ENCODE measurements at places on chromosomes 16 and 17.
A peak's percentile ranks its signal among the peaks of the same experiment; 100 is the strongest.

- no peak for DNase-seq
These were observed 12.0 kb upstream of the BRIP1 start for GRCh38 chr17:61875285-61875684.

- no peak for DNase-seq
These were observed 154.5 kb downstream of the PARN start for GRCh38 chr16:14475370-14476139.

DNA sequence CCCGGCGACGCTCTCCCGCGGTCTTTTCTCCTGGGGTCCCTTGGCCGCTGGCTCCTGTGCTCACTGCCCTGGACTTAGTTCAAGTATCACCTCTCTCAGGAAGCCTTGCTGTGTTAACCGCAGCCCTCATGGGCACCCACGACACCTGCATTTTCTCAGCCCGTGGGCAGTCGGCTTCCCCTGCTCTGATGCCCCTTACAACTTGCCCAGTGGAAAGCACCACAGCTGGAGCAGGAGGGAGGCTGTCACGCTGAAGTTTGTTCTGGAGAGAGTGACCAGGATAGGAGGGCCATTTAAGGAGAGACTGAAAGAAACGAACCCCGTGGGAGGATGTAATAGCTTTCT, 395 bp downstream of the STXBP4 start:
- peak; percentile 39 for DNase-seq

GRCh38 chr16:3131755-3132377, 3.0 kb upstream of the ZNF213 start:
- peak; percentile 38 for DNase-seq

DNA sequence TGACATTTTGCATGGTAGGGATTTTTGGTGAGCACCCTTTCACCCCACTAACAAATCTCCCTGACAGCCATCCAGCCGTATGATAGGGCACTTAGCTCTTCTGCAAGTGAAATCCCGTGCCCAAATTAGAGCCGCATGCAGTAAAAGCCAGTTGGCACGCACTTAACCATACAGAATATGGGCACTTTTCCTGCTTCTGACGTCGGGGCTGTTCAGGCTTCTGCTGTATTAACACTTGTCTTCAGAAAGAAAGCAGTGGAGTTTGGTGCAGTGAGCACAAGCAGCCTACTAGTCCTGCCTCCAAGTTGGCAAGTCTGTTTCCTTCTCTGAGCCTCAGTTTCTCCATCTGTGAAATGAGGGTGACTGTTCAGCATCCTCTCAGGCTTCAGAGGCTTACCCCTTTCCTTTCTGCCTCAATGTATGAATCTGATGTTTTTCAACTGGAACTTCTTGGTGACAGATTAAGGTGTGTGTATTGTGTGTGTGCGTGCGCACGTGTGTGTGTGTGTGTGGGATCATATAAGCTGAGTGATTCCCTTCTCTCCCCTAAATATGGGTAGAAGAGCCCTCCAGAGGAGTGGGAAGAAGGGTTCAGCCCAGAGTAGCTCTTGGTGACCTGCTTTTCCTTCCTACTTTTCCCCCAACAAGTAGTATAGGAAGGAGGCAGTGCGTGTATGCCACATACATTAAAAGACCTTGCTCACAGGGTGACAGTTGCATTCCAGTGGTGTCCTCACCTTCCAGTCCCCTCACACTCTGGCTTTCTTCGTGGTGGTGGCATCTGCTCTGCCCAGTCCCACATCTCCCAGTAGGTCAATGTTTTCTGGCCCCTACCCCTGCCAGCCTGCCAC, 19.0 kb downstream of the IGF2BP1 start:
- no peak for DNase-seq

DNA sequence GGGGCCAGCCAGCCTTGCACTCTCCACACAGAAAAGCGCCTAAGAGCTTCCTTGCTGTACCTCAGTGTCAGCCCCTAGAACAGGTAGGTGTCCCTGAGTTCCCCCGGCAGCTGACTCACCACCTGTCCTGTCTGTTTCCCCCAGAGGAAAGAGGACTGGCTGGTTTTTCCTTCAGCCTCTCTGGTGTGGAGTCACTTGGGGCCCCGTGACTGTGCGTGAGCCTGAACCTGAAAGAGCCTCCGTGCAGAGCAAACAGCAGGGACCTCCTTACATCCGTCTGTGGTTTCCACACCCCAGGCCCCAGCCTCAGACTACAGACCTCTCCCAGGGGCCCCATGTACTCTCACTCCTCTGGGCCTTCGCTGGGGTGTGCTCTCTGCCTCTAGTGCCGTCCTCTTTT, 87.8 kb downstream of the GNAO1 start:
- DNase-seq, result no peak

DNA sequence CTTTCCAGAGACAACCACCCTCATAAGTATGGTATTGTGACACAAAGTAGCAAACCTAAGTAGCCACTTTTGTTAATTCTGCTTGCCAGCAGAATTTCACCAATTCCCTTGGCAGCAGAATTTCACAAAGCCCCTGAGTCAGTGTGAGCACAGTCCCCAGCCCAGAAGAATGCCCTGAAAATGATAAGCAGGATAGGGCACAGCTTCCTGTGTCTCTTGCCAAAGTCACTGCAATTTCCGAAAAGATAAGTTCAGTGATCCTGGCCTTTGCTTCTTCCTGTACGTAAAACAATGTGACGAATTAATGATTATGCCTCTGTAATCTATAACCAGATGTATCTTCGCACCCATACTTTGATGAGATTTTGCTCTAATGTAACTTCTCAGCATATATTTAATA, 16.0 kb upstream of the WIPF2 start:
- no peak for DNase-seq

DNA sequence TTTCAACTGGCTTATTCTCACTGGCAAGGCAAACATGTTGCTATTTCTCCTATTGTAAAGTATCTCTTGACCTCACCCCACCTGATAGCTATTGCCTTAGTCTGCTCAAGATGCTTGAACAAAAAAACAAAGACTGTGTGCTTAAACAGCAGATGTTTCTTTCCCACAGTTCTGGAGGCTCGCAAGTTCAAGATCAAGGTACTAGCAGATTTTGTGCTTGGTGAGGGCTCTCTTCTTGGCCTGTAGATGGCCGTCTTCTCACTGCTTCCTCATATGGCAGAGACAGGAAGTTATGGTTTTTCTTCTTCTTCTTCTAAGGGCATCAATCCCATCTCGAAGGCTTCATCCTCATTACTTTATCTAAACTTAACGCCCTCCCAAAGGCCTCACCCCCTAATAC, 109.7 kb upstream of the CLEC3A start:
- DNase-seq, result no peak

- no peak for DNase-seq
These were observed 87.0 kb upstream of the FBXO47 start for GRCh38 chr17:39054111-39054645.

DNA sequence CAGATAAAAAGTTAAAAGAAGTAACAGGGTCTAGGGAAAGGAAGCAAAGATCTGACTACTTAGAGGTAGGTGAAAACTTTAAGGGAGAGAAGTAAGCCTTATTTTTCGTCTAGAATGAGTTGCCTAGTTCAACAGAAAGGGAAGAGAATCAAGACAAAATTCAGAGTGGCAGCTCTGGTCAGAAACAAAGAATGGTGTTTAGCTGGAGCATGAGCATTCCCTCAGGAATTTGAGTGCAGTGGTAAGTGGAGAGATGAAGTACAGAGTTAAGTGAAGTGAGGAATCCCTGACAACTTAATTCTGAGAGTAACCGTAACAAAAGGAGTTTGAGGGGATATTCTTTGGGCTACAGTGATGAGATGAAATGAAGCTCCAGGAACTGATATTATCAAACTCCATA, 11.5 kb downstream of the SMG6 start:
- peak; percentile 44 for DNase-seq

- peak; percentile 18 for DNase-seq
These were observed 121.0 kb upstream of the NLRP1 start for GRCh38 chr17:5705081-5705875.

DNA sequence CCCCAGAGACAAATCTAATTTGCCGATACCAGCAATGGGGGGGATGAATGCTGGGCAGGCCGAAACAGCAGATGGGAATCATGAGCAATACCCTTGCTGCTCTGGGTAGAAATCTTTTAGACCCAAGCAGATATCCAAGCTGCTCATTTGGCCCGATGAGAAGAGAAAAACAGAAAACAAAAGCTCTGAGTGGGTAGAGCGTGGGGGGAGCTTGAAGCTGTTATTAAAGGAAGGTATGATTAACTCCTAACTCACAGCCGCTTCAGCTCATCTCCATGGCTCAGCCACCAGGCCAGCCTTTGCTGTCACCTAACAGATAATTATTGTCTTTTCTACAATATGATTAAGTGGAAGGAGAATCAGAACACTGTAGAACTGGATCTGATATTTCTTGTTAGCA, 58.3 kb downstream of the VPS35L start:
- DNase-seq, result peak; percentile 40

GRCh38 chr16:4071686-4072561, 44.3 kb downstream of the ADCY9 start:
- no peak for DNase-seq

- DNase-seq, result no peak
These were observed 12.3 kb downstream of the RFFL start for GRCh38 chr17:35051183-35051578.

DNA sequence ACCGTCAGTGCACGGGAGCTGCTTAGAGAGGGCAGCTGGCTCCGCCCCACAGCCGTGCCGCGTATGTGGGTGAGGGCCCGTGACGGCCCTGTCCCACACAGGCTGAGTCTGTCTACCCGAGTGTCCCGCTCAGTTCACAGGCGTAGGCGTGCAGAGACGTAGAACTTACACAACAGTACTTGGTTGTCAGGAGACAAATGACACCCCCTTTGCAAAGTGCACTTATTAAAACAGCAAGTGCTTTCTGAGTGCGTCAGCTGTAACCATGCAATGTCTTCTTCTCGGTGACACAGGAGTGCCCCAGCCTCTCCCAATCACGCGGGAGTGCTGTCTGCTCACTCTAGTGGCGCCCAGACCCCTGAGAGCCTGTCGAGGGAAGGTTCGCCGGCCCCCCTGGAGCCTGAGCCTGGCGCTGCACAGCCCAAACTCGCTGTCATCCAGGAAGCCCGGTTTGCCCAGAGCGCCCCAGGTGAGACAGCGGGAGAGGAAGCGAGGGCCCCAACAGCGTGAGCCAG, 64.2 kb downstream of the FOXK2 start:
- no peak for DNase-seq

DNA sequence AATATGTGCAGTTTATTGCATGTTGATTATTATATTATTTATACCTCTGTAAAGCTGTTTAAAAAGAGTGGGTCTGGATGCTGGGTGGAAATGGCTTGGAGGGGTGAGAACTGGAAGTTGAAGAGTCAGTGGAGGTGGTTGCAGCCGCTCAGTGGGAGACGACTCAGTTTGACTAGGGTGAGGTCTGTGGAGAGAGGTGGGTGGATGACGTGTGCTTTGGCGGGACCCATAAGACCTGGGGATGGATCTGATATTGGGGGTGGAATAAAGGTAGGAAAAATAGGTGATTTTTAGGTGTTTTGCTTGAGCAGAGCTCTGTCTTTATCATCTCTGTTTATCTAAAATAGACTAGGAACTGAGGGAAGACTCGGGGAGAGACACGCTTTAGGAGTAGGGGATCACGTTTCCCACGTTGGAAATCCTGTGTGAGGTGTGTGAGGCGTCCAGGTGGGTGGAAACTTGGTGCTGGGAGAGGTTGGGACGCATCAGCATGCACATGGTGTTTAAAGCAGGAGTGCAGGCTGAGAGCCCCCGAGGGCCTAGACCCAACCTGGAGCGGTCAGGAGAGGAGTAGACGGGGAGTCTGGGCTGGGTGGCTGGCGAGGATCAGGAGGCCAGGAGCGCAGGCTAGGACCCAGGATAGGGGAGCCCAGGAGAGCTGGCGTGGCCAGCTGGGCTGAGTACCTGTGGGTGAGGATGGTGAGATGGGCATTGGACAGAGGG, 17.2 kb downstream of the NT5M start:
- DNase-seq, result no peak

DNA sequence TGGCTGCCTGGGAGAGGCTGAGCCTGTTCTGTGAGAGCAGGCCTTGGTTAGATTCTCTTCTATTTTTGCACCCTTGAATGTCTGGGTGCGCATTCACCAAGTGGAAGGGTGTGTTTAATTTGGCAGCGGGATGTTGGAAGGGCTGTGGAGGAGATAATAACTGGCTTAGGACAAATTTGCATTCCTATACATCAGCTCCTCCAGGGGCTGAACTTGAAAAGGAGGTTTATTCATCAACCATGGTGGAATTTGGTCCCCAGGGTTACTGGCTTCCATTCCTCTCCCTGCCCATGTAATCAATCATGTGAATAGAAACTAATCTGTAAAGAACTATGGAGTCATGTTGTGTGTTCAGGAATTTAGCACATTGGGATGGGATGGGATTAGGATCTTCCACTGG, 100.2 kb upstream of the FOXF1 start:
- DNase-seq, result no peak

GRCh38 chr17:81735264-81736102, 23.4 kb downstream of the SLC25A10 start:
- peak; percentile 56 for DNase-seq

DNA sequence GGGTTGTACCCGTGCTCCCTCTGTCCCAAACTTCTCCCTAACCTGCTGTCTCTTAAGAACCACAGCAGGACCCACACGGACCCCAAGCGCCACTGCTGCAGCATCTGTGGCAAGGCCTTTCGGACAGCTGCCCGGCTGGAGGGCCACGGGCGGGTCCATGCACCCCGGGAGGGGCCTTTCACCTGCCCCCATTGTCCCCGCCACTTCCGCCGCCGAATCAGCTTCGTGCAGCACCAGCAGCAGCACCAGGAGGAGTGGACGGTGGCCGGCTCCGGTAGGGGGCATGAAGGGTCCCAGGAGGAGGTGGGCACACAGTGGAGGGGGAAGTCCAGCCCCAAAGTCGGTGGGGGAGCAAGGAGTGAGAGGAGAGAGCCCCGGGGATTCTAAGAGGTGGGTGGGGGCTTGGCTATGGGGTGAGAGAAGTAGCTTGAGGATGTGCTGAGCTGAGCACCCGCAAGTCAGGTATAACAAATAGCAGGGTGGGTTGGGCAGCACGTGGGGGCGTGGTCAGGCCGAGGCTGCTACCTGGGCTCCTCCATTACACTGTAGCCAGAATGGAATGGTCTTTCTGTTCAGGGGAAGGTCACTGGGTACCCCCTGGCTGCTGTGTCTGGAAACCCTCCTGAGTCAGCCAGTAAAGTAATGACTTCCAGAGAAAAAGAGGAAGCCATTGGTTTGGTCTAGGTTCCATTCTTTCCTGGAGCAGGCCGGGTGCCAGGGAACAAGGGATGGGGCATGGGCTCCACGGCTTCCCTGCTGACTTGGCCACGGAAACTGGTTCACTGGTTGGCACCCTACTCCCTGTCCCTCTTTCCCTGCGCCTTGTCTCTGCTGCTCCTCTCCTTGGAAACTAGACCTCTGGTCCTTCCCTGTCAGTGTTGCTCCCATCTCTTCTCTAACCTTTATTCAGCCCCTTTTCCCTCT, 7.1 kb downstream of the PRSS53 start:
- no peak for DNase-seq

GRCh38 chr16:54245788-54246453, 40.7 kb downstream of the IRX3 start:
- DNase-seq, result no peak

DNA sequence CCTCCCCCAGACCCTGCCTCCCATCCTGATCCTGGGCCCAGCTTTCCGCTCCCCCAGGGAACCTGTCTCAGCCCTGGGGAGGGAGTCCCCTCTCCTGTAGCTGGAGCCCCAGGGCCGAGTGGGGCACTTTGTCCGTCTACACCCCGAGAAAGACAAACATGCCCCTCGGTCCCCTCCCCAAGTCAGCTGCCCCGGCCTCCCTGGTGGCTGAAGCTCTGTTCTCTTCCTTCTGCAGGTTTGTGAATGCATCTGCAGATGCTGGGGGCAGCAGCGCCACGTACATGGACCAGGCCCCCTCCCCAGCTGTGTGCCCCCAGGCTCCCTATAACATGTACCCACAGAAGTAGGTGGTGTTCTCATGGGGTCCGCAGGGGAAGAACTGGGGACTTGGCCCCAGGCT, 20.8 kb downstream of the STAT5A start:
- no peak for DNase-seq
